ENCODE measurements at places on chromosomes 1 and 21.
A peak's percentile ranks its signal among the peaks of the same experiment; 100 is the strongest.

DNA sequence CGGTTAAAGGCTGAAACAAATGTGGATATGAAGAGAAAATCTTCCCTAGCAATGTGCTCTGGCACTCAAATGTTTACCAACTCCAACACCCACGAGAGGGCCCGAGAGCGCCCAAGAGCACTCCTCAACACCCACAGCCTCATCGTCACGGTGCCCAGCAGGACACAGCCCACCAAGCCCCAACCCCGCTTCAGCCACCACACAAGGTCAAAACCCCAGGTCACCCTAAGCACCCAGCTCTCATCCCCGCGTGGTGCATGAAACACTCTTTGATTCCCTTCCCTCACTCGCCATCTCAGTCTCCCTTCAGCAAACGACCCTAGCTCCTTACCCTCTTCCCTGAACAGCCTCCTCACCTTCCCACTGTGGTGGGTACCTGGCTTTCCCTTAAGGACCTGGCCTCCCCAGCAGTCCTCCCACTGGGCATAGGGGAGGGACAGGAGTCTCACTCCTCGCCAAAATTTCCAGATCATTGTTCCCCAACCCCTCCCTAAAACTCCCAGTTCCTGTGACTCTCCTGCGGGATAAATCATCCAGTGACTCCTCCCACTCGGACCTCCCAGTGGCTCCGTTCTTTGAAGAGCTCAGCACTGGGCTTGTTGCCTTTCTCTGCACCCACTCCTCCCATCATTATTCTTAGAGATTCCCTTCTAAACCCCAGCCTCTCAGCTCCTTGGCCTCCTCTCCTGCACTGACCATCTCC, 170.4 kb upstream of the SYT6 start:
- no peak for DNase-seq

GRCh38 chr1:20483833-20484518, 2.0 kb downstream of the CAMK2N1 start:
- peak; percentile 35 for DNase-seq

DNA sequence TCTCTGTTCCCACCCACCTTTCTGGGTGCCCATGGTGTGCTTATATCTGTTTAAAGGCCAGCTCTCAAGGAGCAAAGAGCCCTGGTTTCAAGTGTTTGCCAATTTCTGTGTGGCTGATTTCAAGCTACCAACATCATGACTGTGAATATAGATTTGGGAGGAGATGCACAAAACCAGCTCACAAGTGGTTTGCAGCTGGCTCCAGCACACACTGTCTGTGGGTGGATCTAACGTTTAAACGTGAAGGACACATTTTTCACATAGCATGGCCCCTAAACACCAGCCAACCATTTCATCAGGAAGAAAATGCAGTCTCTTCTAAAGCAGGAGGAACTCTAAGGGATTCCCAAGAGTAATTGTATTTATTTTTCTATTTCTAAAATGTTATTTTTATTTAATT, 65.2 kb downstream of the FCRL5 start:
- no peak for DNase-seq

DNA sequence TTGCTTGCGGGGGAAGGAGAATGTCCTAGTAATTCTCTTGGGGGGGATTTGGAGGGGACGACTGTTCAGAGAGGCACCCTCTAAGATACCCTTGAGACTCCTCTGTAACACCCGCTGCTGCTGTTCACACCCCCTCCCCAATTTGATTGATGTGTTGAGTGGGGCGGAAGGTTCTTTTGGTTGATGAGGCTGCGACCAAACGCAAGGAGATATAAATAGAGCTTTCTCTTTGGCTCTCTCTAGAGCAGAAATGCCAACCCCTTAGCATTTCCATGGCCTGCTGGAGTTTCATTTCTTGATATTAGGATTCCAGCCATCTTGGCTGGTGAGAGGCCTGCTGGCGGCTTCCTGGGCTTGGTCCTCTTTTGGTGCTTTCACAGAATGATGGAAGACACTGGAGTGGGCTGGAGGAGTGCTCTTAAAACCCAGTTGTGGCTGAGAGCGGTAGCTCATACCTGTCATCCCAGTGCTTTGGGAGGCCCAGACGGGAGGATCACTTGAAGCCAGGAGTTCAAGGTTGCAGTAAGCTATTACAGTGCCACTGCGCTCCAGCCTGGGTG, 2.0 kb downstream of the PIK3CD start:
- DNase-seq = no peak

- no peak for DNase-seq
Measured at GRCh38 chr1:17887661-17888371, 132.7 kb downstream of the ACTL8 start.

GRCh38 chr1:40312238-40313205, 4.6 kb downstream of the COL9A2 start:
- DNase-seq = no peak

DNA sequence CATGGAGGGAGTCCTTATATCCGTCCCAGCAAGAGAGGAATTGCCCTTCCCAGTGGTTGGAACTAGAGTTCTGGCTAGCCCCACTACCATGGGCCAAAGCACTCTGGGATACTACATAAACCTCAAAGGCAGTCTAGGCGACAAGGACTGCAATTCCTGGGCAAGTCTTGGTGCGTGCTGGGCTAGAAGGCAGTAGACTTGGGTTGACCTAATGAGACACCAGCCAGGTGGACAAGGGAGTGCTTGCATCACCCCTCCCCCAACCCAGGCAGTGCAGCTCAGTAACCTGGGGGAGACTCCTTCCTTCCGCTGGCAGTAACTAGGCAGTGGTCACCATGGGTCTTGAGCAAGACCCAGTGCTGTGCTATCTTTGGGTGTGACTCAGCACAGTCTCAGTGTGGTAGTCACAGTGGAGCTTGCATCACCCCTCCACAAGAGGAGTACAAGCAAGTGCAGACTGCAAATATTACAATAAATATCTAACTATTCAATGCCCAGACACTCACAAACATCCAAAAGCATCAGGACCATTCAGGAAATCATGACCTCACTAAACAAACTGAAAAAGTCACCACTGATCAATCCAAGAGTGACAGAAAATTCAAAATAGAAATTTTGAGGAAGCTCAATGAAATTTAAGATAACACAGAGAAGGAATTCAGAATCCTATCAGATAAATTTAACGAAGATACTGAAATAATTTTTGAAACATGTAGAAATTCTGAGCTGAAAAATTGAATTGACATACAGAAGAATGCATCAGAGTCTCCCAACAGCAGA, 84.7 kb upstream of the LYPLAL1 start:
- peak; percentile 87 for DNase-seq

- no peak for DNase-seq
Measured at GRCh38 chr21:45747233-45747766, 103.8 kb downstream of the PCBP3 start.

DNA sequence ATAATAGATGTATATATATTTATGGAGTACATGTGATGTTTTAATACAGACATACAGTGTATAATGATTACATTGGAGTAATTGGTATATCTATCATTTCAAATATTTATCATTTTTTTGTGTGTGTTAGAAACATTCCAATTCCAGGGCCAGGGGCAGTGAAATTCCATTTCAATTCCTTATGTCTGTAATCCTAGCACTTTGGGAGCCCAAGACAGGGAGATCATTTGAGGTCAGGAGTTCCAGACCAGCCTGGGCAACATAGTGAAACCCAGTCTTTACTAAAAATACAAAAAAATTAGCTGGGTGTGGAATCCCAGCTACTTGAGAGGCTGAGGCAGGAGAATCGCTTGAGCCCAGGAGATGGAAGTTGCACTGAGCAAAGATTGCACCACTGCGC, 30.4 kb upstream of the PDC start:
- DNase-seq = no peak

GRCh38 chr1:3463013-3463385, 8.5 kb downstream of the ARHGEF16 start:
- DNase-seq = no peak

- DNase-seq = no peak
Measured at GRCh38 chr1:188155261-188155660, 1326.5 kb downstream of the PLA2G4A start.

DNA sequence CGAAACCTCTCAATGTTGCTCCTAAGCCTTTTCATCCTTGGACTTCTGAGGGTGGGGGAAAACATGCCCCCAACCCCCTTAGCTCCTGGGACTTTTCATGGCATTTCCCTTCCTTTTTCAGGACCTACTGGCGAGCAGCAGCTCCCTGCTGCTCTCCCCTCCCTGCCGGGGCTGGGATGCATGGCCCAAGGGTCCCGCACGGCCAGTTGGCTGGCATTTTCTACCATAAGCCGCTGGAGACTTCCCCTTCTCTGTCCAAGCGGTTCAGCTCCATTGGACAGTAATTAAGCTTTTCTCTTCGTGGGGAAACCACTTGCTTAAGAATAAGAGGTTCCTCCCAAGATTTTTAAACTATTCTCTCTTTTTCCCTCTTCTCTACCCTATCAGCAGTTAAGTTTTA, 52.8 kb downstream of the FCRL5 start:
- no peak for DNase-seq

DNA sequence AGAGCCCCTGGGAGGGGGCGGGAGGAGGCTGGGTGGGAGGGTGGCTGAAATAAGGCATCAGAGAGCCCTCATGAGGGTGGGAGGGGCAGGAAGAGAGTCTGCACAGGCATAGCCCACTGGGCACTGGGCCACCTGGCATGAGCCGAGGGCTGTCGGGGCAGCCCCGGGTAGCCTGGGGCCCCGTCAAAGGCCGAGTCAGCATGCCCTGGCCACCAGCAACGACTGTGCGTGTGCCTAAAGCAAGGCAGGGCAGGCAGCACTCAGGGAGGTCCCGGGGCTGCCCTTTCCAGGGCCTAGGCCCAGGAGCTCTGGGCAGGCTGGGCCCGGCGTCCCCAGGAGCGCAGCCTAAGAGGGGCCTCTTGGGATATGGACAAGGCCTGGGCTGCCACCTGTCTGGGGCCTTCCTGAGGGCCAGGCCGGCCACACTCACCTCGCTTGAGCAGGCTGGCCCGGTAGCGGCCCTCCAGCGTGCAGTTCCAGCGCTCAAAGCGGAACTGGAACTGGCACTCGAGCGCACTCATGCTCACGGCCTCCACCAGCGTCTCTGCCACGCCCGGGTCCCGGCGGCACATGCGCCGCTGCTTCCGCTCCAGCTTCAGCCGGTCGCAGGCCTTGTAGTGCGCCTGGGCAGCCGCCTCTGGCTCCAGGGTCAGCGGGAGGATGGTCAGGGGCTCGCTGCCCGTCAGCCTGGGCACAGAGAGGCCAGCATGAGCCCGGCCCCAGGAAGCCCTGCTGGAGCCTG, 22.7 kb downstream of the WNT9A start:
- DNase-seq = no peak

- peak; percentile 41 for DNase-seq
Measured at GRCh38 chr1:37795340-37796125, 1.9 kb downstream of the MANEAL start.

GRCh38 chr1:159122005-159122621, 45.5 kb upstream of the AIM2 start:
- DNase-seq = peak; percentile 14

GRCh38 chr1:30312226-30312625, 411.2 kb downstream of the MATN1 start:
- no peak for DNase-seq

GRCh38 chr1:78630600-78630999, 10.4 kb downstream of the IFI44L start:
- DNase-seq = no peak

GRCh38 chr21:35036465-35037383, 12.4 kb downstream of the RUNX1 start:
- no peak for DNase-seq

- DNase-seq = peak; percentile 86
Measured at GRCh38 chr1:171743081-171743870, 1.4 kb upstream of the VAMP4 start.

DNA sequence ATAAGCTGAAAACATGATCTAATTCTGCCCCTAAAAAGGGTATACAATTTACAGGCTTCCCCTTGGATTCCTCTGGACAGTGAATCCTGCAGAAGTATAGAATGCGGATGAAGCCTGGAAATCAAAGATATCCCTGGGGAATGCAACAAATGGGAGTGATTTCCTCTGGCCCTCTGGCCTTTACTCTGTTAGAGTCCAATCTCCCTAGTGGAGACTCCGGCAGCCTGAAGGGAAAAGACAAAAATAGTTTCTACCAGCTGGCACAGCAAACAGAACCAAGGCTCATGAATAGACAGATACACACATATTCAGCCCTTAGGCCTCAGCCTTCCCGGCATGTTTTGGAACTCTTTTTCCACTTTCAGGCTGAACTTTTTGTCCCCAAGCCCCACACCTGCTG, 3.9 kb upstream of the LRRC52 start:
- DNase-seq = no peak

GRCh38 chr1:108862698-108863477, 6.0 kb upstream of the AKNAD1 start:
- no peak for DNase-seq

- no peak for DNase-seq
Measured at GRCh38 chr1:156196445-156196844, 2.5 kb downstream of the SLC25A44 start.

DNA sequence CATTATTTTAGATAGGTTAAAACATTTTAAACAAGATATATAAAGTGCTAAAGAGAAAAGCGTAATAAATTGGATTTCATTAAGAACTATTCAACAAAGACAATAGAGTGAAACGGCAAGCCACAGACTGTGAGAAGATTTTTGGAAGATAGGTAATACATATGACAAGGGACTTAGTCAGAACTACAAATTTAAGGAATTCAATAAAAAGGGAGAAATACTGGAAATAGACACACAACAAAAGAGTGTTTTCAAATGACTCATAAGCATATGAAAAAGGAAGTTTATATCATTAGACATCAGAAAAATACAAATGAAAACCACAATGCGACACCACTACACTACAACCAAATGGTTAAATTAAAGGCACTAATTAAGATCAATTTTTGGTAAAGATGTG, 90.5 kb downstream of the GDAP2 start:
- peak; percentile 75 for DNase-seq

DNA sequence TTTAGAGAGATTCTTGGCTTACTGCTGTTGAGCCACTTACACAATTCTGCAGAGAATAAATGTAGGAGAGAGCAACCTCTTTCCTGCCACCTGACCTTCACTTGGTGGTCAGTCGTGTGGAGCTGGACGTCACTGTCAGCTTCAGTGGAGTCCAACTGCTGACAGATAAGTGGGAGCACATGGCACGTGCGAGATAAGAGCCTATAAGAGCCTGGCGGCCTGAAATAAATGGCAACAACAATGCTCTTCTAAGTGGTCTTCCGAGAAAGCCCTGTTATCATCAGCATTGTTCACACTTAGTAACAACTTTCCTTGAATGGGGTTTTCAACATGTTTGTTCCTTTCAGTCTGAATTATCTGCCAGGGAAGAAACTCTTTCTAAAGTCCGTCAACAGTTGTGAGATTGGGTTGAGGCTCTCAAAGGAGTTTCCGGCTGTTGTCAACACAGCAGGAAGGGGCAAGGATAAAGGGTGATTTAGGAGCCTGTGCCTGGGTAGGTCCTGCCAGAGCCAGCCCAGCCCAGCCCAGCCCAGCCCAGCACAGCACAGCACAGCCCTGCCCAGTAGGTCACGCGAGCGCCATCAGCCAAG, 57.2 kb upstream of the RUNX1 start:
- no peak for DNase-seq

Measured in astrocyte of the spinal cord (primary cell).